Osteoblast (primary cell): ENCODE measurements at places on chromosomes 1 and 21. TPM values are rescaled to one million over a fixed set of nuclear protein-coding genes. Genes with fewer than 3 reads are reported as not detected.

DNA sequence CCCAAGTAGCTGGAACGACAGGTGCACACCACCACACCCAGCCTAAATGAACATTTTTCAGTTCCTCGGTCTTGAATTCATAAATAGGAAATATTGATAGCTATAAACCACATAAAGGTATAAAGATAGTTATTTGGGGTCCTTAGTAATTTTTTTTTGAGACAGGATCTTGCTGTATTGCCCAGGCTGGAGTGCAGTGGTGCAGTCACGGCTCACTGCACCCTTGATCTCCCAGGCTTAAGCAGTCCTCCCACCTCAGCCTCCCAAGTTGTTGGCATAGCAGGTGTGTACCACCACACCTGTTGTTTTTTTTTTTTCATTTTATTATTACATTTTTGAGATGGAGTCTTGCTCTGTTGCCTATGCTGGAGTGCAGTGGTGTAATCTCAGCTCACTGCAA lies 3.7 kb upstream of the PPP1R15B start:
- DNase-seq: no peak

DNA sequence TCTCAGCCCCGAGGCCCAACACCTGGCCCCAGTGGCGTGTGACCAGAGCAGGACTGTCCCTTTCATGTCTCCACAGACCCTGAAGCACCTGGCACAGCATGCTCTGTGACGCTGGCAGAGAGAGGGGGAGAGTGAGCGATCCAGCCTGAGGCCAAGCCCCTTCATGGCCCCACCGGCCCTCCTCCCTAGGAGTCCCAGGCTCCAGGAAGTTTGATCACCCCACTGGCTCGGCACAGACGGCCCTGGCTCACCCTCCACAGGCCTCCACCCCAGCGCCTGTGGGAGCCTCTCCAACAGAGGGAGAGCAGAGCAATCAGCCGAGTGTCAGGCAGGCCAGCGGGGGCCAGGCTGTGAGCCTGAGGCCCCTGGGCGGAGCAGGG lies 11.0 kb downstream of the SH3BGRL3 start:
- peak; percentile 54 for DNase-seq

DNA sequence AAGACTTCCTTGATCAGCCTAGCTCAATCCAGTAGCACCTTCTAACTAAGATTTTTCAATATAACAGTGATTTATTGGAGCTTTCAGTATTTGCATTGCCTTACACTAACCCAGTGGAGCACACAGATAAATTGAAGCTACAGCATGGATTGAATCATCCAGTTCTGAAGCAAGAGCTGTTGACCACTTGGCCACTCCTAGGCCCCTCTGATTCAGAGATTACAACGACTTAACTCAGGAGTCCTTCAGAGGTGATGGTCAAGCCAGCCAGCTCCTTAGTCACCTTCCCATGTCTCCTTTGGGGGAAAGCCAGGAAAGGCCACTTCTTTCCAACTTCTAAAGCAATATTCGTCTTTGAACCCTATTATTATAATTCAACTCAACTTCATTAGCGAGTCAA lies 151.8 kb downstream of the TENT5C start:
- no peak for DNase-seq

DNA sequence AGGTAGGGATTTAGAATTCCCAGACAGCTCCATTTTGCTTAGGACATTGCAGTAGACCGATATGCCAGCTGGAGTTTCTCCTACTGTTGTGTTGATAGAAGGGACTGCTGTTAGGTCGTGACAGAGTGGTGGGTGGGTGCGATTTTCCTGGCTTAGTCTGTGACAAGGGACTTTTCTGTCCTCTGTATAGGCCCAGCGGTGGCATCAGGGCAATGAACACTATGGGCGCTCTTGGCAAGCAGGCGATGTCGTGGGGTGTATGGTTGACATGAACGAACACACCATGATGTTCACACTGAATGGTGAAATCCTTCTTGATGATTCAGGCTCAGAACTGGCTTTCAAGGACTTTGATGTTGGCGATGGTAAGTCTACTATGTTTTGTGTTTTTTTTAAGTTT lies 321.8 kb downstream of the ZP4 start:
- DNase-seq: no peak

- DNase-seq: peak; percentile 98
Observed at GRCh38 chr21:43331962-43332828, 94.7 kb downstream of the SIK1 start.

DNA sequence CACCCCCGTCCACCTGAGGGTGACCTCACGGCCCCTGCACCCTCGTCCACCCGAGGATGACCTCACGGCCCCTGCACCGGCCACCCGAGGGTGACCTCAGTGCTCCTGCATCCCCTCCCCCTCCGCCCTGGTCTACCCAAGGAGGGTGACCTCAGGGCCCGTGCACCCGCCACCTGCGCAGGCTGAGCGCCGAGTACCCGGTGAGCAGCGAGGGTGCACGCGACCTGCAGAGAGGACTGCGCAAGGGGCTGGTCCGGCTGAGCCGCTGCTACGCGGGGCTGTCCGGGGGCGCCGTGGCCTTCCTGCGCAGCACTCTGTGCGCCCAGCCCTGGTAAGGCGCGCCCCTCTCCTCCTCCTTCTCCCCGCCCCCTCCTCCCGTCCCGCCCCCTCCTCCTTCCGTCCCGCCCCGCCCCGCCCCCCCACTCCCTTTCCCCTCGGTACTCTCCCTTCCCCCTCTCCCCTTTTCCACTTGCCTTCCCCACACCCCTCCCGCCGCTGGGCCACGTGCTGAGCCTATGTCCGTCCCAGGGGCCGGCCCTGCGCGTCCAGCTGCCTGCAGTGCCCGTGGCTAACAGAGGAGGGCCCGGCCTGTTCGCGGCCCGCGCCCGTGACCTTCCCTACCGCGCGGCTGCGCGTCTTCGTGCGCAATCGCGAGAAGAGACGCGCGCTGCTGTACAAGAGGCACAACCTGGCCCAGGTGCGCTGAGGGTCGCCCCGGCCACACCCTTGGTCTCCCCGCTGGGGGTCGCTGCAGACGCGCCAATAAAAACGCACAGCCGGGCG lies 28.4 kb downstream of the TRIM11 start:
- DNase-seq: peak; percentile 98

GRCh38 chr1:77170687-77171086 lies 48.5 kb downstream of the PIGK start:
- no peak for DNase-seq

DNA sequence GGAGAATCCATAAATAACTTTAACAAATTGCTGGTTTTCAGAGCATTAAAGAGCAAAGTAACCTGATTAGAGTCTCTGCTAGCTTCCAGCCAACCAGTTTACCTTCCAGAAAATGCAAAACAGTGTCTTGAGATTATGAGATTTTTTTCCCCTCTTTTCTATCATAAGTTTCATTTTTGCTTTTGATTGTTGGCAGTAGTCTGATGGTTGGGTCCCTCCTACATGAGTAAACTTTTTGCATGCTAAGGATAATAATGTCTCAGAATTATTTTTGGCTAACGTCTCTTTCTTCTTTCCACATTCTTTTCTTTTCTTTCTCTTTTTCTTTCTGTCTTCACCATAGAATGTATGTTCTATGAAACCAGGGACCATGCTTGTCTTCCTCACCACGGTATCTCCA lies 6.3 kb upstream of the ADAMTS5 start:
- no peak for DNase-seq

- DNase-seq: no peak
Observed at GRCh38 chr1:201518071-201518470, 11.1 kb upstream of the CSRP1 start.

- no peak for DNase-seq
Observed at GRCh38 chr1:196418772-196419171, 189.5 kb downstream of the KCNT2 start.

DNA sequence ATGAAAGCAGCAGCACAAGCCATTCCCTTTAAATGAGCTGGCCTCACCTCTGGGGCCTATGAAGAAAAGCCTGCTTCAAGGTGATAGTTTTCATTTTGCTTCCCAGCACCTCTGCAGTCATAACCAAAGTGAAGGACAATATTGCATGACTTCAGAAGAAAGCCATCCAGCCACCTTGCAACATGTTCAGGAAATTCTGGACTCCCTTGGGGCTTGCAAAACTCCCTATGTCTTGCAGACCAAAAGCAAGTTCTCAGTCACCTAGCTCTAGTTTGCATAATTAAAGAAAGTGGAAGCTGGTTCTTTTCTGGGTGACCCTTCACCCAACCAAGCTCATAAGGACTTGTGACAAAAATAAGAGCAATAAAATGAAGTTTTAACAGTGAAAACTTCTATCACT lies 87.6 kb downstream of the GFI1 start:
- DNase-seq: no peak

DNA sequence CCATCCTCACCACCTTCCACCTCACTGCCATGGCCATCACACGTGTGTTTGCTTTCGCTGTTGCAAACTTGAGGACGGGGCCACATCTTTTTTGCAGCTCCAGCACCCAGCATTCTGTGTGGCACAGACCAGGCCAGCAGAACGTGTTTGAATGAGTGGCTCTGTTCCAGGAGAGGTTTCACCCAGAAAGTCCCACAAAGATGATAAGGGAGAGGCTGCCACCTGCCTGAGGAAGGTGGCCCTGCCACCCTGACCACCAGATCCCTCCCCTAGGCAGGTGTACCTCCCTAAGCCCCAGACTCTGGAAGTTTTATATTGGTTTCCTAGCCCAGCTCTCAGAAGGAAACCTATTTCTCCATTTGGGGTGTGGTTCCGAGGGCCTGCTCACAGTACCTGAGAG lies 252.1 kb downstream of the KAZN start:
- DNase-seq: no peak

GRCh38 chr1:21586222-21586621 lies 77.0 kb downstream of the ALPL start:
- DNase-seq: peak; percentile 32

GRCh38 chr1:201049248-201049831 lies 25.8 kb upstream of the KIF21B start:
- DNase-seq: peak; percentile 38

DNA sequence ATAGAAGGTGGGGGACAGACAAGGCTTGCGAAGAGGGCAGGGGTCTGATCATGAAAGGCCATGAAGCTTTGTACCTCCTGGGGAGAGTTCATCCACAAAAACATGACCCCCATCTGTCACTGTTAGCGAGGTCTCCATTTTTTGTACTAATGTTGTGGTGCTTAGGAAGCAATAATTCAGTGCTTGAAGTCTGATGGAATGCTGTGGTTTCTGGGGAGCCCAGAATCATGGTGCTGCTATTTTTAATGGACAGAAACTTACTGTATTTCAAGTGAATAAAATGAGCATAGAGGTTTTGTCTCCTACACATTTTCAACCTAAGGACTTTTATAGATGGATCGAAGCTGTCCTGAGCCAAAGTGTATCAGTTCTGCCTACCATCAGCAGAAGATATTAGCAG lies 28.2 kb upstream of the RGL1 start:
- no peak for DNase-seq

GRCh38 chr1:226082959-226083301 lies 20.4 kb downstream of the H3-3A start:
- DNase-seq: peak; percentile 83

Gene CD48
- total RNA-seq: under 0.01 TPM in 1 of 2 replicates, not detected in the other

Gene VSIG8
- total RNA-seq: not detected in 2 replicates

Gene RHOU
- under 0.01 and 0.72 TPM in 2 replicates for total RNA-seq

Gene LAX1
- total RNA-seq: 0.29 TPM in 1 of 2 replicates, not detected in the other

Gene MTMR11
- total RNA-seq: 7.2 and 13.3 TPM in 2 replicates

Gene LMX1A
- not detected in 2 replicates for total RNA-seq

Gene NR0B2
- not detected in 2 replicates for total RNA-seq

Gene A3GALT2
- total RNA-seq: under 0.01 TPM in 1 of 2 replicates, not detected in the other

Gene COPA
- total RNA-seq: 282 and 335 TPM in 2 replicates

Gene PRRX1
- total RNA-seq: 307 and 427 TPM in 2 replicates

Gene ARHGAP30
- under 0.01 TPM in 1 of 2 replicates, not detected in the other for total RNA-seq
